ENCODE measurements at places on chromosomes 7 and 10.

GRCh38 chr7:73712773-73713172, 6.7 kb downstream of the STX1A start:
- DNase-seq: no peak

- no peak for DNase-seq
Measured at GRCh38 chr10:3491571-3491970, 293.4 kb downstream of the KLF6 start.

DNA sequence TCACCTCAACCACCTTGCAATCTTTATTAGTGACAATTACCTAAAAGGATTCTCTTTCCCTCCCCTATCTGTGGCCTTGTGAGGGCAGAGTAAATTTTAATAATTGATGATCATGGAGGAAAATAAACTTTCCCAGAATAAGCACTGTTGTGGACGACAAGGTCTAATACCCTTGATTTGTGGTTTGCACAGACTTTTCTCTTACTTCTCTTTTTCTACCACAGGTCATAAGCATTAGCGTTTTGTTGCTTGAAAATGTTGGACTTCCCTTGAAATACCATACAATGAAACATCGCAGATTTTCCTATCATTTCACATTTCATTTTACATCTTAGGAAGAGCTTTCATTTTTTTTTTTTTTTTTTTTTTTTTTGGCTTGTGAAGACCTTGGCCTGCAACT, 188.1 kb upstream of the TMEM72 start:
- no peak for DNase-seq

GRCh38 chr7:76048668-76048988, 722 bp downstream of the MDH2 start:
- DNase-seq: peak; percentile 66

- no peak for DNase-seq
Measured at GRCh38 chr10:105982735-105983134, 1181.8 kb downstream of the SORCS1 start.

DNA sequence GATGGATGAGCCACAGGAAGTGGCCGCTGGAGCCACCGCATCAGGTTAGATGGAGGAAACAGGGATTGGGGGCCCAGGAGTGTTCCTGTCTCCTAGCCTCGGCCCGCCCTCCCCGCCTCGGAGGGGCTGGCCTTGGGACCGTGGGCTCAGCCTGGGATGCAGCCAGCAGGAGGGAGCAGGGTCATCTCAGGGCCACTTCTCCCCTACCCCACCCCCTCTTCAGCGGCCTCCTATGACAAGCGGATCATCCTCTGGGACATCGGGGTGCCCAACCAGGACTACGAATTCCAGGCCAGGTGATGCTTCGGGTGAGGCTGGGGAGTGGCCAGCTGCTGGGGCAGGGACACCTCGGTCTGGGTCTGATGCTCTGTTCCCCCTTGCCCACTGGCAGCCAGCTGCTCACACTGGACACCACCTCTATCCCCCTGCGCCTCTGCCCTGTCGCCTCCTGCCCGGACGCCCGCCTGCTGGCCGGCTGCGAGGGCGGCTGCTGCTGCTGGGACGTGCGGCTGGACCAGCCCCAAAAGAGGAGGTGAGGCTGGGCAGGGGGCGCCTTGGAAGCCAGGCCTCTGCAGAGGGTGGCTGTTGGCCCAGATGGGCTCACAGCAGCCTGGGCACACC, 4.7 kb downstream of the LRWD1 start:
- no peak for DNase-seq

DNA sequence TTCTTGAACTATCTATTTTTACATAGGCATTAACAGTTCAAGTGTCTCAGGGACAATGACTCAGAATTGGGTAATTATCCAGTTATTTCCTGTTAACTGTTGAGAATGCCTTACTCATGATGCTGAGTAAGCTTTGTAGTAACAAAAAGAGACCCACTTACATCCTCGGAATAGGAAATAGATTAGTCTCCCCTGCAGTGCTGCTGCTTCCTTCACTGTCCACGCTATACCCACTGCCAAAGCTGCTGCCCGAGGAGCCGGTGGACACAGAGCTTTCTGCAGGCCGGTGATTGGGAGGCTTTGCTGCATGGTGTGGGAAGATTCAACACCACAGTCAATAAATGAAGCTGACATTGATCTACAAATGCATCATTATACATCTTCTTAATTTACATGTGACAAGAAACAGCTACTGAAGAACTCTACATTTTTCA, 357.1 kb downstream of the PCLO start:
- DNase-seq: no peak

GRCh38 chr7:12570534-12571461, at the start of gene SCIN:
Gene SCIN, plus strand, starts transcription at chr7:12570720. Its CDS starts 67 bp downstream, at chr7:12570787.
- peak; percentile 61 for DNase-seq

DNA sequence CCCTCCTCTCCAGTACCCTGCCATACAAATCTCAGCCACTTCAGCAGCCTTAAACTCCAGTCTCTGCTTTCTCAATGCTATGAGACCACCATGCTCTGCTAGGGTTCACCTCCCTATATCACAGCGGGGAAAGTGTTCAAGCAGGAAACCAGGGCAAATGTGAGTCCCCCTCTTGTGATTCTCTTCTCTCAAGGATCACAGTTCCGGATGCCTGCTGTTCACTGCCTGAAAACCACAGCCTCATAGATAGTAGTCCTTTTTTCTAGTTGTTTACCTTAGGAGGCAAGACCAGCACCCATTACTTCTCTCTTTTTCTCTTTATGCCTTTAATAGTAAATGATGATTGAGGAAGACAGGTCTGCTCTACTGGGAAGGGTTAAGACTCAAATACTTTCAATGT, 100.8 kb downstream of the SGMS1 start:
- no peak for DNase-seq

DNA sequence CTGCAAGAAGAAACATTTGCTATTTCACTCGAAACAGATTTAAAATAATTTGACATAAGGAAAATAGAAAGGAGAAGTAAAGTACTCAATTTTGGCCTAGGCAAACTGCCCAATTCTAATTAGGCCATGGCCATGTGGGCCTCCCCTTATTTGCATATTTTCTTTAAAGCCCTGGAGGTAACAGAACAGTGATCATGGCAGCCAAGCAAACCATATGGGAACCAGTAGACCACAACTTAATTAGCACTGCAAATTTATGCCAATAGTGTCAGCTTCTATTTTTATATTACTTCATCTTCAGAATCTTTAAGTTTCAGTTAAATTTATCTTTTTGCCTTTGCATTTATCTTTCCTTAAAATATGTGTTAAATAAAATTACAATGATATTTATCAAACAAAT, 63.3 kb upstream of the THSD7A start:
- DNase-seq: no peak

- DNase-seq: no peak
Measured at GRCh38 chr10:3132036-3133025, 40.3 kb downstream of the PITRM1 start.

- no peak for DNase-seq
Measured at GRCh38 chr10:14926722-14927416, 27.0 kb downstream of the DCLRE1C start.

- no peak for DNase-seq
Measured at GRCh38 chr10:133202778-133203651, 27.0 kb upstream of the UTF1 start.

DNA sequence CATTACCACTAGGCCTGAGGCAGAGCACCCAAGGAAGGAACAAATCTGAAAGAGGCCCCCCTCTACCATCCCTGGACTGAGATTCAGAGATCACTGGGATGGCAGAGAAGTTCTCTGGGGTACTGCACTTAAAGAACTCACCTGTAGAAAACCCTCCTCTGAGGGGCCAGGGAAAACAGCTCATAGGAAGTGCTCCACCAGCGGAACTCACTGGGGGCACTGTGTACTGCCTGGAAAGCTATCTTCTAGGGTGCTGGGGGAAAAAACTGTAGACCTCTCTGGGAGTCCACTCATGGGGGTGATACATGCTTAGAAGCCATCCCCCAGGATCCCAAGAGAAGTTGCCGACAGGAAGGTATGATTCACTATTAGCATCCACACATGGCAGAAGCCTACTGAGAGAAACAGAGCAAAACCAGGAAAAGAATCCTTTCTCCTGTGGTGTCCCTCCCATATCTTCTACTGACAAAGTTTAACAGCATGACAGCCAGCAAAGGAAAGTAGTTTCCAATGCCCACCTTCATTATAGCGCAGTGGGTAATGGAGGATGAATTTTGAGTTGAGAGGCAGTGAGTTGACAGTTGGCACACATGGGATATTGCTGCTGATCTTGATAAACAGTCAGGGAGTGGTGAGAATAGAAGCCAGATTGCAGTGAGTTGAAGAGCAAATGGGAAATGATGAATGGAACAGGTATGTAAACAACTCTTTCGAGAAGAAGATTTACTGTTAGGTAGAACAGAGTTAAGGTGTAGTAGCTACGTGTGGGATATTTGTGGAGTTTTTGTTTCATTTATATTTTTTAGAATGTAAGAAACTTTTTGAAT, 20.9 kb downstream of the ANKIB1 start:
- DNase-seq: no peak

GRCh38 chr10:93288679-93289634, 193.2 kb downstream of the MYOF start:
- DNase-seq: peak; percentile 69

GRCh38 chr10:124728071-124728829, 15.9 kb downstream of the FAM53B start:
- DNase-seq: no peak

DNA sequence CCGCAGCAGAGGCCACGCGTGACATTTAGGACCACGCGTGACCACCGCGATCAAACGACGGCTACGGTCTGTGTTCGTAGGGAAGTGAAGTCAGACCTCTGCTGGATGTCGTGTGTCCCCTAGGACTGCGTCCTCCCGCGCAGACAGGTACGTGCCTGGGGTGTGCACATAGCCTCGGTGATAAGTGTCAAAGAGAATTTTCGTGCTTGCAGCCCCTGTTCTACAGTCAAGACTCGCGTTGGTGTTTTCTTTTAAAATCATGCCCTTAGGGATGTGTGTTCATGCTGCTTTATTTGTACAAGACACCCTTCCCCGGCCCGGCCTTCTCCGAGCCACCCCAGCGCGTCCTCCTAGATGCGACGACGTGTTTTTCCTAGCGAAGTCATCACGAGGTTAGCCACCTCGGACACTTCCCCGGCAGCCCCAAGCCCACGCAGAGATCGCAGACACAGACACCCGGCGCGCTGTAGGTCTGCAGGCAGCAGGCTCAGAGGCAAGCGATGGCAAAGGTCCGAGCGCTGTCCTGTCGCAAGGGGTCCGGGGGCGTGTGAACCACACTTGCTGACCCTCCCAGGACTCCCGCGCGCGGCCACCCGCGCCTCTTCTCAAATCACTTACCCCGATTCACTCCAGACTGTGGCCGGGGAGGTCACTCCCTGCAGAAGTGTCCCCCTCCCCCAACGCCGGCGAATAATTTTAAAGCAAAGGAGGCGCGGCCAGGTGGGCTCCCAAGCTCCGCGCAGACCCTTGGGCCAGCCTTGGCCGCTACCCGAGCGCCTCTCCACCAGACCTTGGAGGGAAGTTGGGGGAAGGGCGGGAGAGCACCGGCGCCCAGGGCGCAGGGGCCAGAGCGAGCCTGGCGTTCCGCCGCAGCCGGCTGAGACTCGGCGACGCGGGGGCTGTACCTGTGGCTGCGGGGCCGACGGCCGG, 552 bp downstream of the MKX start:
- no peak for DNase-seq

DNA sequence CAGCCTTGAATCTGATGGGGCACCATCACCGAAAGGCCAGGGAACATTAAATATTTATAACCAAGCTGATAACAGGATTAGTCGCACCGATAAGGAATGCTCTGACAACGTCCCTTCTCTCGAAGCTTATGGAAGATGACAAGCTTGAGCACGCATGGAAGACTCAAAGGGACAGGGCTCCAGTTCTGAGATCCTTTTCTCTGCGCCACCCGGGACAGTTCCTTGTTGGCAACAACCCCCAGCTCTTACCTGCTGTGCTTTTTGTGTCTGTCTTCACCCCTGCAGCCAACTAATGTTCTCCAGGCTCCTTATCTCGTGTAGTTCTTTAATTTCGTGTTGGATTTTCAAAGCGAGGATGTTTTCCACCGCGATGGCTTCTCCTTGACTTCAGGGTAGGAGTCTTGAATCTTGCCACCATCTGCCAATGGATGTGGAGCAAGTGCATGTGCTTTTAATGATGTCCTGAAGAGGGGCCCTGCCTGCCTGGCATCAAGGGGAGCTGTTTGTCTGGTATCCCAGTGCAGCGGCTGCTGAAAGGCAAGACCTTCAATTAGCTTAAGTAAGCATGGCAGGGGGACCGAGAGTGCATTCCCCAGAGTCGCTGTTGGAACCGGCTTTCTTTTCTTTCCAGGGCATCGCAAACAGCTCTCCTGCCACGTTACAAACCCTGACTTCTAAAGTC, 354 bp upstream of the FERD3L start:
- DNase-seq: peak; percentile 32

- no peak for DNase-seq
Measured at GRCh38 chr10:26412932-26413331, 25.2 kb upstream of the APBB1IP start.

GRCh38 chr7:131076032-131076431, 251.6 kb upstream of the MKLN1 start:
- DNase-seq: no peak

GRCh38 chr10:97075961-97076525, 109.7 kb downstream of the SLIT1 start:
- DNase-seq: no peak

GRCh38 chr10:30048768-30049517, 10.4 kb downstream of the JCAD start:
- no peak for DNase-seq

DNA sequence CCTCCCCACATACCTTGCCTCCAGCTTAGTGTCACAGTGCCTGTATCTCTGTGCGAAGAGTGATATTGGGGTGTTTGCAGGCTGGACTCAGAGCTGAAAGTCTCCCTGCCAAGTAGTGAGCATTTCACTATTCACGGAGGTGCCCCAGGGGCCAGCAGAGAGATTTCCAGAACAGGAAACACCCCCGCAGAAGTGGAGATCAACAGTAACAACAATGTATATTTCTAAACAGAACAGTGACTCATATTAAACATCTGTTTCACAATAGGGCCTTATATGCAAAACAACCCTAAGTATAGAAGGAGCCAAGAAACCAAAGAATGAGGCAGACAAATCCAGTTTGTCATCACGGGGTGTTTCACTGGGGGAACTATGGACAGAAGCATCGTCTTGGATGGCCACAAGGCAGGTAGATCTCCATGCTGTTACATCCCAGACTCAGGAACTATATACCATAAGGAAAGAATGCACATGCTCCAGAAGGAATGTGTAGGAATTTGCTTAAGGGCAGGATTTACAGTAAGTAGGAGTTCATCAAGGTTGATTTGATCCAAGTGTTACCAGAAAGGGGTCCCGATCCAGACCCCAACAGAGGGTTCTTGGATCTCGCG, 29.3 kb upstream of the CCL24 start:
- DNase-seq: no peak

- no peak for DNase-seq
Measured at GRCh38 chr7:28621369-28621841, 209.1 kb downstream of the CREB5 start.
